Kidney capillary endothelial cell (primary cell): ENCODE measurements at places on chromosomes 3 and 15.

DNA sequence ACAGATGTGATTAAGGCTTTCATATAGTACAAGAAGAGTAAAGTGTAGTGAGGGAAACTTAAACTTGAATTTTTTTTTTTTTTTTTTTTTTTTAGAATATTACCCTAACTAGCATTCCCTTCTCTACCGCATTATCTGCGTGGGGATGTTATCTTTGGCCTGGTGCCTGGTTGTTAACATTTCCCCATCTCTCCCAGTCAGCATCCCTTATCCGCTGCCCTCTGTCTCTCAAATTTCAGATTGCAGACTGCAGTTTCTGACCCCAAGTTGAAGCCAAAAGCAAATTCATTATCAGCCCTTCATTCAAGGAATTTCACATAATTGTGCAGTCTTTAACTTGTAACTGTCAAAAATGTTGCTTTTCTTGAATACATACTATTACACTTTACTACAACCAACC is 353.0 kb downstream of the PLOD2 start:
- no peak for DNase-seq

- DNase-seq: no peak
Observed at GRCh38 chr3:64220161-64220914, 4.9 kb downstream of the PRICKLE2 start.

GRCh38 chr15:85312929-85313331 is 67.5 kb upstream of the AKAP13 start:
- no peak for DNase-seq

- no peak for DNase-seq
Observed at GRCh38 chr3:71956716-71957115, 171.8 kb upstream of the PROK2 start.

- DNase-seq: no peak
Observed at GRCh38 chr15:64742385-64742784, 33.0 kb downstream of the RBPMS2 start.

DNA sequence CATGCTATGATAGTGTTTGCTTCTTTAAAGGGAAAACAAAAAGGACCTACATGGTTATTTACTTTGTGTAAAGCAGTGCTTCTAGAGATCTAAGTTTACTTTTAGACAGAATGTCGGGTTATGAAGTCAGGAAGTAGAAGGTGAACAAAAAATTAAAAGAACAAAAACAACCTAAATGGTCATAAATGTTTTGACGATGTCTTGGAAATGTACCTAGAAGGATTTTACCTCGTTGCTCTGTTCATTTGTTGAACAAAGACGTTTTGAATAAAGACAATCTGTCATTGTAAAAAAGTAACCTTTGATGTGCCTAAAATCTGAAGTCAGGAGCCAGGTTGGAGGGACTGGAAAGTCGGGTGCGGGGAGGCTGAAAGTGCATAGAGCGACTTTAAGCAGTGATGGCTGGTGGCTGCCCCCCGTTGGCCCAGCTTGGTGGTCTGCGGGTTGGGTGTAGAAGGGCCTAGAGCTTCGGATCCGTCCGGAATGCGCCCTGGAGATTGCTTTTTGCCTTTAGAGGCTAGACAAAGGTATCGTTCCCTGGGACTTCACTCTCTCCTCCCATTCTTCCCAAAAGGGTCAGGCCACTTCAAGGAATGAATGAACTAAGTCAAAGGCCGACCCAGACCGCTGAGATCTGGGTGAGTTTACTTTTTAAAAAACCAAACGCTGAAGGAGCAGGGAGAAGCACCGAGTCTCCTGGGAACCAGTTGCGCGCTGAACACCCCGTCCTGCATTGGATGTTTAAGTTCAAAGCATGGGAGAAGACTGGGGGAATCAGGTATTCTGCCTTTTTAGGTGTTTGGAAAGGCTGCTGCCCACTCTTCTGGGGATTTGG is 2.1 kb downstream of the SOX14 start:
- DNase-seq: no peak

DNA sequence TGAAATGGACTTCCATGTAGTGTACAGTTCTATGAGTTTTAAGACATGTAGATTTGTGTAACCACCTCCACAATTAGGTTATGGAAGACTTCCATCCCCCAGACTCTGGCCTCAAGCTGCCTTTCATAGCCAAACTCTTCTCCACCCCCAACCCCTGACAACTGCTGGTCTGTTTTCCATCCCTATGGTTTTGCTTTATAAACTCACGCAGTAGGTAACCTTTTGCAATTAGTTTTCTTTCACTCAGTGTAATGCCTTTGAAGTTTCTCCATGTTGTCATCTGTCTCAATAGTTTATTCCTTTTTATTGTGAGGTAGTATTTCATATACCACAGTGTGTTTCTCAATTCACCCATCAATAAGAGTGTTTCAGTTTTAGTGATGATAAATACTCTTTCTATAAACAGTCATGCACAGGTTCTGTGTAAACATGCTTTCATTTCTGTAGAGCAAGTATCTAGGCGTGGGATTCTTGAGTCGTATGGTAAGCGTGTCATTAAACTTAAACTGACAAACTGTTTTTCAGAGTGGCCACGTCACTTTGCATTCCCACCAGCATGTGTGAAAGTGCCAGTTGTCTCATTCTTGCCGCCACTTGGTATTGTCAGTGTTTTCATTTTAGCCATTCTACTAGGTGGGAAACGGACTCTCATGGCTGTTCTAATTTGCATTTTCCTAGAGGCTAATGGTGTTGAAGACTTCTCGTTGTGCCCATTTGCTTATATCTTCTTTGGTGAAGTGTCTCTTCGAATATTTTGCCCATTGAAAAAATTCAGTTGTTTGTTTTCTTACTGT is 47.3 kb upstream of the ALDH1A3 start:
- no peak for DNase-seq

DNA sequence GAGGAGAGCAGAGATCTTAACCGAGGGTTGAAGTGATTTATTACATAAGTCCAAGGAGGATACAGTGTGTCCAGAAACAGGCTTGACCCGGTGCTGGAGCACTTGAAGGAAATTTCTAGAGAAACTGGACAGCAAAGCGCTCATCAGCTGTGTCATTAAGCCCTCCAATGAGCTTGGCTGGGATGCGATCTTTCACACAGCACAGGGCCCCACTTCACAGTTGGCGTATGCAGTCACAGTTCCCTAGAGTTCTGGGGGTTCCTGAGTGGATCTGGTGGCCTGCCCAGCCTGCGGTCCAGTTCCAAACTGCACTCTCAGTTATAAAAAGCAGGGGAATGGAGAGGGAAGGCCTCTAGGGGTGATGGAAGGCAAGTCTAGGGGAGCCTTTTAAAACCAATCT is 13.6 kb downstream of the ST8SIA2 start:
- DNase-seq: no peak

GRCh38 chr3:140276703-140277102 is 341.7 kb downstream of the CLSTN2 start:
- DNase-seq: no peak
